Spinal cord (tissue), 10 donors: ENCODE measurements at places on chromosomes 12 and 14.

DNA sequence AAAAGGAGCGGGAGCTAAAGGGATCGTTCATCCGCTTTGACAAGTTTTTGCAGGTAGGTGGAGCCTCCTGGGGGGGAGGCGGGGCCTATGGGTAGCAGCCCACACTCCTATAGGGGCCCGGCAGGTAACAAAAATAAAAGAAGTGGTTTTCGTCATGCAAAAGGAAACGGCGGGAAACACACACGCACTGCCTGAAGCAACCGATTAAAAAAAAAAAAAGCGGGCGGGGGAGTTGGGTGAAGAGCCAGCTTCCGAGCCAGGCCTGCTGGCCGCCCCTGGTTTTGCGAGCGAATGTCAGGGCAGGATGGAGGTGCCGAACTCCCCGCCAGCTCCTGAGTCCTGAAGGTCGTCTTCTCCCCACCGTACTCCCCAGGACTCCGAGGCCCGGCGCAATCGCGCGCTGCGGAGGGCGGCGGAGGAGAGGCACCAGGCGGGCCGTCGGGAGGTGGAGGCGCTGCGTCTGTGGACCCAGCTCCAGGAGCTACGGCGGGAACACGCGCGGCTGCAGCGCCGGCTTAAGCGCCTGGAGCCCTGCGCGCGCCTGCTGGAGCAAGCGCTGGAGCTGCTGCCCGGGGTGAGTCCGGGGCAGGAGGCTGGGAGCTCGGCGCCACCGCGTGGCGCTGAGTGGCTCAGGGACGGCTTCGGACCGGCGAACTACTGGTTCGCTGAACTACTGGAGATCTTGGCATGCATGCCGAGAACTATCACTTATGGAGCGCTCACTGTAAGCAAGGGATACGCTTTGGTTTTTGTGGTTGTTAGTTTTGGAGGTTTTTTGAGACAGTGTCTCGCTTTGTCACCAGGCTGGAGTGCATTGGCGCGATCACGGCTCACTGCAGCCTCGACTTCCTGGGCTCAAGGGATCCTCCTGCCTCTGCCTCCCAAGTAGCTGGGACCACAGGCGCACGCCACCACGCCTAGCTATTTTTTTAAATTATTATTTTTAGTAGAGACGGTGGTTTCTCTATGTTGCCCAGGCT lies 3.6 kb downstream of the CFAP73 start:
- DNase-seq: peak; percentile 85

DNA sequence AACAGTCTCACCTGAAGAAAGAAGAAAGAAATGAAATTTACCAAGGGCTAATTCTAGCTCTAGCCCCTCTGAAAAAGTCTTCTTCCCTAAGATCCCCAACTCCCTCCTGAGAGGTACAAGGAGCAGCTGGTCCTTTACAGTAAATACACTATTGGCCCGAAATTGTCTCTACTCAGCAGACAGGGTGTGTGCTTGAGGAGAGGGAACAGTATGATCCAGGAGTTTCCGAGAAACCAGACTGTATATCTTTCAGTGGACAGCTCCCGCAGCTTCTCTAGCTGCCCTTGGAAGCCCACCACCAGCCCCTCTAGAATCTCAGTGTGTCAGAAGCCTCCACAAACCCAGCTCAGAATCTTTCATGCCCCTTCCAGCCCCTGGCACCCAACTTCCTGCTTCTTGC lies 8.1 kb downstream of the GPR84 start:
- DNase-seq: peak; percentile 34

DNA sequence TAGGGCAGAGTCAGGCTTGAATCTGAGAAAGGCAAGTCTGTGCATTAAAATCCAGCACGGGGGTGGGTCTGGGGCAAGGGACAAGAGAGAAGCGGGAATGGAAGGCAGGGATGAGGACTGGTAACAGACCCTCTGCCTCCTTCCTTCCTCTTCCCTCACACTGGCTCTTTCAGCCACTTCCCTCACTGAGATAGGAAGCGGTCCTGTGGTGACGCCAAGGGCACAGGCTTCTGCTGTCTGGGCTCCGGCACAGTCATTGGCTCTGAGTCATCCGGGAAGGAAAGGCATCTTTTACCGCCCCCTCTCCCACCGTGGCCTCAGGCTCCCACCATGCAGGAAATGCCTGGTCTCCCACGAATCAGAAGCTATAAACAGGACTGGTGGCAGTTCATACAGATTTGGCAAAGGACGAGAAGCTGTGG lies 70.2 kb downstream of the ETV6 start:
- DNase-seq: no peak

DNA sequence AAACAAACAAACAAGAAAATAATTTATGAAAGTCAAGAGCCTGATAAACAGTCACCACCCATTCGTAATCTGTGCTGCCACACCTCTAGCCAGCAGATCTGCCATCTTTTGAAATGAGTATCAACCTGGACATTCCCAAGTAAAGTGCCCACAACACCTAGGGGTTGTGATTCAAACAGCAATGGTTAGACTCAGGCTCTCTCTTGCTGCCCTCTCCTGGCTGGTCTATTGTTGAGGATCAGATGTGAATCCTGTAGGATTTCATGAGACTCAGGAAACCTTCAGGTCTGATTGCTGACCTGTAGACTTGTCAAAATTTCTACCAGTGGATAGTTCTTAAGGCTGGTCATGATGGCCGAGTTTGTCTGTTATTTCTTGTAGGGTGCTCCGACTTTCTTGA lies 26.8 kb downstream of the DGLUCY start:
- DNase-seq: no peak

GRCh38 chr14:72120315-72120714 lies 188.1 kb downstream of the RGS6 start:
- DNase-seq: no peak

DNA sequence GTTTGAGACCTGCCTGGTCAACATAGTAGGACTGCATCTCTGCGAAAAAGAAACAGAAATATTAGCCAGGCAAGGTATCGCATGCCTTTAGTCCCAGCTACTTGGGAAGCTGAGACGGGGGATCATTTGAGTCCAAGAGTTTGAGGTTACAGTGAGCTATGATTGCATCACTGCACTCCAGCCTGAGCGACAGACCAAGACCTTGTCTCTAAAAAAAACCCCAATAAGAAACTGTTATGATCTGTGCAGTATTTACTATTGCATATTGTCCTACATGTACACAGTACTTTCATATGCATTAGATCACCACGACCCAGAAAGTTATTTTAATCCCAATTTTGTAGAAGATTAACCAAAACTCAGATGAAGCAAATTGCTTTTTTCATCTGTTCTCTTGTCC lies 187.5 kb downstream of the PCNX1 start:
- no peak for DNase-seq

- DNase-seq: no peak
Observed at GRCh38 chr12:76417116-76417515, 68.9 kb upstream of the BBS10 start.

- no peak for DNase-seq
Observed at GRCh38 chr12:120538281-120539156, 4.4 kb downstream of the RNF10 start.

DNA sequence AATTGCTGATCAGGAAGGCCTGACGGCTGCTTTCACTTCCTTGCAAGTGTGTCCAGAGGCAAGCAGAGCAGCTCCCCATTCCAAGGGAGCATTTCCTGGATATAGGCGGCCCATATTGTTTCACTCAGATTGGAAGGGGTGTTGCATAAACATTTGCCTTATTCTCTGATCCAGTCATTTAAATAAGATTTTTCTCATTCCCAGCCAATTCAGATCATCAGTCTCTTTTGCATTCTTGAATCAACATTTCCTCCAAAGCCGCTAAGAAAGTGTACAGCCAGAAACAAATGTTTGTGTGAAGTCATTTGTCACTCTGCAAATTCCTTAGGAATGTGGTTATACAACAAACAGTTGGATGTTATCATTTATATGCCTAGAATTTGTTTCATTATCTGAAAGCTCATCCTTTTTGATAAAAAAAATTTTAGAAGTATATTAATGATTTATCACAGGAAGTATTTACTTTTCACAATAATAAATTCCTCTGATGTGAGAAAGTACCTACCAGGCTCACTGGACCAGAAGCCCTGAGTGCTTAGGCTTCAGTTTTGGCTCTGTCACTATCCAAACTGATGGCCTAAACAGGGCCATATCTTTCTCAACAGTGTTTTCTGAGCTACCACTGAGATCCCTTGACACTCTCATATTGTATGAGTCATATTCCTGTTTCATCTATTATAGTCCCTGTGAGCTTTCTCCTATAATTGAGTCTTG lies 379.6 kb downstream of the CCDC91 start:
- DNase-seq: no peak

GRCh38 chr12:49813131-49813530 lies 15.1 kb downstream of the NCKAP5L start:
- DNase-seq: no peak

GRCh38 chr12:91413581-91414546 lies 231.2 kb upstream of the DCN start:
- DNase-seq: no peak

DNA sequence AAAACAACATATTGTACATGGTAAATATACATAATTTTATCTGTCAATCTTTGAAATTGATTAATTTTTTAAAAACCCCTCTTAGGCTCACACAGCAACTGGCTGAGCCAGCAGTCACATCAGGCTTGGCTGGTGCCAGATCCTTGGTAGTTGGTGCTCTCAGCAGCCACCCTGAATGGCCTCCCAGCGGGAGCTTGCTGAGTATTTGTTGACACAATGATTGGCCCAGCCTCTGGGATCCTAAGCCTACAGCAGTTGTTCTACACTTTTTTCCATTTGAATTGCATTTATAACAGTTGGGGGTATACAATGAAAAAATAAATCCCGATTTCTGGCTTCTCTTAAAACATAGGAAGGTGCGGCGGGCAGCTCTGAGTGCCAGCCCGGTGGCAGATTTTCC lies 11.1 kb downstream of the PRKAB1 start:
- DNase-seq: no peak

DNA sequence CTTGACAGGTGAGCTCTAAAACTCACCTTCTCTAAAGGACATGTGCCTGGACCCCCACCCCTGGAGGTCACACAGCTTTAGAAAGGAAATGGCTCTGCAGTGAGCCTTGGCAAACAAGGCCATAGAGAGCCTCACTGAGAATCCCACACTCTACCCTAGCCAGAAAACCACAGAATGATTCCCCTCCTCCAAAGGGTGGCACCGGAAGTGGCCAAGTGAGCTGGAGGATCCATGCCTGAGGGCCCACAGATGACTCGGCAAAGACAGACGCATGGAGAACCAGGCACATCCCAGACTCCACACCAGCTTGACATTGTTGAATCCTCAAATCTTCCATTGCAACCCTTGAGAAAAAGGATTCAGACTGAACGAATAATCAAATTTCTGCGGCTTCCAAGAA lies 54.2 kb upstream of the PTHLH start:
- no peak for DNase-seq

GRCh38 chr12:6310771-6311610 lies 509 bp downstream of the PLEKHG6 start:
- DNase-seq: no peak

- no peak for DNase-seq
Observed at GRCh38 chr14:32678088-32678487, 260.6 kb upstream of the NPAS3 start.

- DNase-seq: no peak
Observed at GRCh38 chr14:102734436-102734835, 42.8 kb upstream of the TRAF3 start.

GRCh38 chr14:85590784-85591183 lies 60.8 kb downstream of the FLRT2 start:
- DNase-seq: no peak

GRCh38 chr12:96167492-96167891 lies 26.7 kb upstream of the ELK3 start:
- no peak for DNase-seq

DNA sequence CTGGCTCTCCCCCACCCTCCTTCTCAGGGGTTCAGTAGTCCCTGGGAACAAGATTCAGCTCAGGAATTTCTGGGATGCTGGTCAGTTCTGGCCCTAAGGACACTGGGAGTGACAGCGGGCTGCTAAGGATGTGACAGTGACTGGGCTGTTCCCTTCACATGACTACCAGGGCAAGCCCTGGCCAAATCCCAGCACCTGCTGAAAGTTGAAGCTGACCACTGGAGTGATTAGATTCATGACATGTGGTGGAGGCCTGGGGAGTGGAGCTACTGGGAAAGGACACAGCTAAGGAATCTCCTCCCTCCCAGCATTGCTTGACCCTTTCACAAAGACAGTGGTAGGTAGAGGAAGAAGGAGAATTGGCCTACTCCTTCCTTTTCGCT lies 204.9 kb downstream of the DAD1 start:
- no peak for DNase-seq

DNA sequence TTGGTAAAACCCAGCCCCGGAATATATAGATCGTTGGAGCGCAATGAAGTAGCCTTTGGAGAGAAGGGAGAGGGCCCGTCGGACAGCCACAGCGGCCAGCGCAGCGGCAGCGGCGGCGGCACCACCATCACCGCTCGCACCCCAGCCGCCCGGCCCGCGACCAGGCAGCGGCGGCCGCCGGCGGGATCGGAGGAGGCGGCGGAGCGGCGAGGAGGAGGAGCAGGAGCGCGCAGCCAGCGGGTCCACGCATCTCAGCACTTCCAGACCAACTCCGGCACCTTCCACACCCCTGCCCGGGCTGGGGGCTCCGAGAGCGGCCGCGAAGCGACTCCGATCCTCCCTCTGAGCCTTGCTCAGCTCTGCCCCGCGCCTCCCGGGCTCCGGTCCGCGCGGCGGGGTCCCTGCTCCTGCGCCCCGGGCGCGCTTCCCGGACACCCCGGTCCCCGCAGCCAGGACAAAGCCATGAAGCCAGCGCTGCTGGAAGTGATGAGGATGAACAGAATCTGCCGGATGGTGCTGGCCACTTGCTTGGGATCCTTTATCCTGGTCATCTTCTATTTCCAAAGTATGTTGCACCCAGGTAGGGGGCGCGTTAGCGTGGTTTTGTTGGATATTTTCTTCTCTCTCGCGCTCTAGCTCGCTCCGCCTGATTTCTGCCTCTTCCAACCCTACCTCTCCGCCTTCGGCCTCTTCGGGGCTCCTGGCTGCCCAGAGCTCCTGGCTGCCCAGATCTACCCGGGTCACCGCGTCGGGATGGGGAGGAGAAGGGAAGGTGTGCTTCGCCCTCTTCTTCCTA lies 400 bp downstream of the CHST11 start:
- peak; percentile 79 for DNase-seq

DNA sequence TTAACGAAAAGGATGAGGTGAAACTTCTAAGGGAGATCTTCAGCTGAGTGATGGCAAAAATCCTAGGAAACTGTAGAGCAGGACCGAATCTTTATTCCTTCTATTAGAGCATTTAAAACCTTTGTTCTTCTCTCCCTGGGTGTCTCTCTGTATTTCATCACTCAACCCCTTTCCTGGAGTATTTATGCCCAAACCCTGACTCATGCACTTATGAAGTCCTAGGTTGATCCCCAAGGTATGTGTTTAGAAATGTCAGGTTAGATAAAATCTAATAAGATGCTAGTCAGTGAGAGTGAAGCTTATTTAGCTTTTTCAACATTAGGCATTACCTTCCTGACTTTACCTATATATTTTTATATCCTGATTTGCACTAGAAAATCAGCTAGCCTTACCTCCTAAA lies 239.8 kb upstream of the NPAS3 start:
- no peak for DNase-seq
